Mesenteric fat pad (tissue), 1 donor: ENCODE measurements at places on chromosomes 6 and 20. TPM values are rescaled to one million over a fixed set of nuclear protein-coding genes. Genes with fewer than 3 reads are reported as not detected.
A peak's percentile ranks its signal among the peaks of the same experiment; 100 is the strongest.

DNA sequence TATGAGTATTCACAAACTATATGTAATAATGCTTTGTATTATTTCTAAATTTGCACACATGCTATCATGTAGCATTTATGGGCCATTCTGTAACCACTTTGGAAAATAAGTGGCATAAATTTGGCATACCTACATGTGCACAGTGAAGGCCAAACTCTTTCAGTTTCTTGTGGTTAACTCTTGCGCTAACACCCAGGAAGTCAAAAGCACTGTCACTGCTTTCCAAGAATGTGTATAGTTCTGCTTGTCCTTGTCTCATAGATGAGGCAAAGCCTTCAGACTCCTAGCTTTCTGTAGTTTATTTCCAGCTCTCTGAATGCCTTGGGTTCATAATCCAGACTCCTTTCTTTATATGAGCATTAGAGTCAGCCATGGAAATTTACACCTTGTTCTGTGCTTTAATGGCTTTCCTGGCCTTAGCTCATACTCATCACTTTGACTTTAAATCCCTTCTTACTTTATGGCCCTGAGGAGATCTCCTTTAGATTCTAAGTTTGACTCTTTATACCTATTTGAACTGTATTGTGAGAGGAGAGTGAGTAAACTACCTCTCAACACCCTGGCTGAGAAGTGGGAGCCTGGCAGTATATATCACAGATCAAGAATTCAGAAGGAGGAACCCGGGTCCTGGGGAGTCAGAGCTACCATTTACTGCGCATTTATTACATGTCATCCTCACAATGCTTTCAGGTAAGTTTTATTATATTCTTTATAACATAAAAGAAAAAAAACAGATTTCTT lies 949 bp upstream of the SLC17A3 start:
- DNase-seq, result no peak

Gene SLC24A3
- total RNA-seq, result 16.9 TPM

Gene TRIM10
- not detected for total RNA-seq

DNA sequence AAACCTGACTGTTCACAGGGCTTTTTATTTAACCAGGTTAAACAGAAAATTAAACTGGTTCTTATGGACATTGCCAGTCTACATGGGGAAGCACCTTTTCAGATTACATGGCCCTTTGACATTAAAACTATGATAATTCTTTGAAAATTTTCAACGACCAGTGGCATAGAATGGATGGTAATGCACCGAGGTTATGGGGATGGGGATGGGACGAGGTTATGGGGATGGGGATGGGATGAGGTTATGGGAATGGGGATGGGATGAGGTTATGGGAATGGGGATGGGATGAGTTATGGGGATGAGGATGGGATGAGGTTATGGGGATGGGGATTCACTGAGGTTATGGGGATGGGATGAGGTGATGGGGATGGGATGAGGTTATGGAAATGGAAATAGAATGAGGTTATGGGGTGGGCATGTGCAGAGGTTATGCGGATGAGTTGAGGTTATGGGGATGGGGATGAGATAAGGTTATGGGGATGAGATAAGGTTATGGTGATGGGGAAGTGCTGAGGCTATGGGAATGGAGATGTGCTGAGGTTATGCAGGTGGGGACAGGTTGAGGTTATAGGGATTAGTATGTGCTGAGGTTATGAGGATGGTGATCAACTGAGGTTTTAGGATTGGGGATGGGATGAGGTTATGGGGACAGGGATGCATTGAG lies 541.9 kb downstream of the CDH26 start:
- DNase-seq, result no peak

- no peak for DNase-seq
Measured at GRCh38 chr6:99338188-99338587, 11.3 kb downstream of the FAXC start.

Gene B4GALT5
- total RNA-seq, result 54.2 TPM

DNA sequence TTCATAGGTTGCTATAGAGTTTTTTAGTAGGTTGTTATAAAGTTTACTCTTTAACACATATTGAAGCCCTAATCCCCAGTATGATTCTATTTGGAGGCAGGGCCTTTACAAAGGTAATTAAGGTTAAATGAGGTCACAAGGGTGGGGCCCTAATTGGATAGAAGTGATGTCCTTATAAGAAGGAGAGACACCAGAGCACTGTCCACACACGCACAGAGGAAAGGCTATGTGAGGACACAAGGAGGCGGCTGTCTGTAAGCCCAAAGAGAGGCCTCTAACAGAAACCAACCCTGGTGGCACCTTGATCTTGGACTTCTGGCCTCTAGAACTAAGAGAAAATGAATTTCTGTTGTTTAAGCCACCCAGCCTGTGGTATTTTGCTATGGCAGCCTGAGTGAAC lies 98.5 kb downstream of the GJA10 start:
- no peak for DNase-seq

DNA sequence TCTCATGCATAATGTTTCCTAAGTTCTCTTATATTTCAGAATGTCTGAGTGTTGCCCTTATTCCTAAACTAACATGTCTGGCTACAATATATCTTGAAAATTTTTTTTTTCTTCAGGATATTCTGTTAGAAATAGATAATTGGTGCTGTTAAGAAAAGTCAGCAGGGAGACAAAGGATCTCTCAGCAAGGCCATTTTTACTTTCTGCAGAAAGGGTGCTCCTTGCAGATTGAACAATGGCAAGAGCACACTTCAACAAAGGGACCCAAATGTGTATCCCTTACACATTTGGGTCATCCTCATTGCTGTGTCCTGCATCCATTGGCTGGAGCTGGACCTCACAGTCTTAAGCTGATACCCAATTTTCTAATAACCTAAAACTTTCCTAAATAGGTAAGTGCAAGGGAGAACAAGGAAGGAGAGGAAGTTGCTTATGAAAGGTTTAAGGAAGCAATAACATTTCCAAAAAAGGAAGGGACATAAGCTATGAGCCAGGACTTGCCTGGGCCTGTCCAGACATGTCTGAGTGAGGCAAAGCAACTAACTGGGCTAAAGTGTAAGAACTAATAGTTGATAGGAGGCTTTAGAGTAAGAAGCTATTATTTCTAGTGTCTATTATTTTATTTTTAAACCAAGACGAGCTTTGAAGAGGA lies 429.6 kb downstream of the BCKDHB start:
- DNase-seq, result no peak

GRCh38 chr6:168528474-168529095 lies 87.6 kb downstream of the SMOC2 start:
- no peak for DNase-seq

GRCh38 chr20:23419995-23420901 lies 1.0 kb downstream of the NAPB start:
- DNase-seq, result peak; percentile 86

Gene PCK1
- 331 TPM for total RNA-seq

Gene PTPRT
- not detected for total RNA-seq

- no peak for DNase-seq
Measured at GRCh38 chr6:107555449-107555848, 65.5 kb downstream of the SOBP start.

Gene WFDC2
- total RNA-seq, result not detected

Gene HAO1
- total RNA-seq, result not detected

Gene HMGCLL1
- 0.29 TPM for total RNA-seq

GRCh38 chr20:45515147-45515913 lies at the start of gene SPINT3:
TSS of gene SPINT3 (minus strand) at chr20:45515622. CDS start at chr20:45515608, 14 bp downstream.
- DNase-seq, result no peak

- DNase-seq, result peak; percentile 14
Measured at GRCh38 chr20:4714818-4715217, 6.9 kb upstream of the PRND start.

- no peak for DNase-seq
Measured at GRCh38 chr6:31272836-31273626, 1.1 kb upstream of the HLA-C start.

Gene APCDD1L
- not detected for total RNA-seq

- DNase-seq, result peak; percentile 62
Measured at GRCh38 chr6:157599191-157599590, 218.2 kb downstream of the ZDHHC14 start.

- no peak for DNase-seq
Measured at GRCh38 chr20:63309261-63310071, 16.5 kb downstream of the COL20A1 start.

- DNase-seq, result no peak
Measured at GRCh38 chr6:27830212-27830599, 82.0 kb downstream of the OR2B2 start.

- no peak for DNase-seq
Measured at GRCh38 chr20:1900321-1900801, 5.2 kb downstream of the SIRPA start.

Gene ID4
- 203 TPM for total RNA-seq
